ENCODE measurements at places on chromosomes 7 and 10.

DNA sequence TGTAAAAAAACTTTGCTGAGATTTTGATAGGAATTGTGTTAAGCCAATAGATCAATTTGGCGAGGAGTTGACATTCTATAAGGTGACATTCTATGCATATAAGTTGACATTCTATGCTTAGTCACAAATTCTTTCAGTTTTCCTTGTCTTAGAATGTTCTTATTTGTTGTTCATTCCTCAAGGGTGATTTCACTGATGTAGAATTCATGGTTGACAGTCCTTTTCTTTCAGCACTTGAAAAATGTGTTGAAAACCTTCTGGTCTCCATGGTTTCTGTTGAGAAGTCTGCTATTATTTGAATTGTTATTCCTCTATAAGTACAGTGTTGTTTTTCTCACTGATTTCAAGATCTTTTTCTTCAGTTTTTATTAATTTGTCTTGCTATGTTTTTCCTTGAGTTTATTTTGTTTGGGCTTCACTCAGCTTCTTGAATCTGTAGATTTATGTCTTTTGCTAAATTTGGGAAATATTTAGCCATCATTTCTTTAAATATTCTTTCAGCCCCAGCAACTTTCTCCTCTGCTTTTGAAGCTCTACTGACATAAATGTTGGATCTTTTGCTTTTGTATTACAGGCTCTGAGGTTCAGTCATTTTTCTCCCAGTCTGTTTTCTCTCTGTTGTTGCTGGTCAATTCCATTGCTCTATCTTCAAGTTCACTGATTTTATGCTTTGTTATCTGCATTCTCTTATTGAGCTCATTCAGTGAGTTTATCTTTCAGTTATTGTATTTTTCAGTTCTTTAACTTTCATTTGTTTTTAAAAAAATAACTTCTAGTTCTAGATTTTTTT is 154.9 kb downstream of the SDK1 start:
- no peak for DNase-seq

DNA sequence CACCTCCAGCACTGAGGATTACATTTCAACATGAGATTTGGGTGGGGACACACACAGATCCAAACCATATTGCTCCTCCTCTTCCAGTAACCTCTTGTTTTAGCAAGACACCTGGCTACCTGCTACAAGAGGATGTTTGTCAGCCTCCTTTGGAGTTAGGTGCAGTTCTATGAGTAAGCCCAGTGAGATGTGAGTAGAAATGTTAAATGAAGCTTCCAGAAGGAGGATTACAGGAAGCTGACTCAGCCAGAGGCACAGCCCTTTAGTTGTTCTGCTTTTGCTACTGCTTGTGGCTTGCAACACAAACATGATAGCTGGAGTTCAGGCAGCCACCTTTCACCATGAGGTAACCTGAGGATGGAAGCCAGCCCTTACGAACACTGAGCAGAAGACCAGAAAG is 382.7 kb upstream of the RNF32 start:
- DNase-seq = no peak

DNA sequence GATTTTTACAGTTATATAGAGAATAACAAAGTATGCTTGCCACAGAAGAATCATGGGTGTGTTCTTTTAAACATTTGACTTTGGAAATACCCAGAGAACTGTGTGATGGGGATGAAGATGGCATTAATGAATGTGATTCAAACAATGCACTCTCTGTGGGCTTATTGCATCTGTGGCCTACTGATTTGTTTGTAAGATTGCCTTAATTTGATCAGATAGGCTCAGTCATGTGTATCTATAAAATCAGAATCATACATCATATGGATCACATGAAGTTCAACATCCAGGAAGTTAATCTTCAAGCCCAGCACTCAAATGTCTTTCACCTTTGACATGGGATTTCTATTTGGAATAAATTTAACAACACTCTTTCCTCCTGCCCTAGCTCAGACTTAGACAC is 410.9 kb downstream of the SUGCT start:
- no peak for DNase-seq

DNA sequence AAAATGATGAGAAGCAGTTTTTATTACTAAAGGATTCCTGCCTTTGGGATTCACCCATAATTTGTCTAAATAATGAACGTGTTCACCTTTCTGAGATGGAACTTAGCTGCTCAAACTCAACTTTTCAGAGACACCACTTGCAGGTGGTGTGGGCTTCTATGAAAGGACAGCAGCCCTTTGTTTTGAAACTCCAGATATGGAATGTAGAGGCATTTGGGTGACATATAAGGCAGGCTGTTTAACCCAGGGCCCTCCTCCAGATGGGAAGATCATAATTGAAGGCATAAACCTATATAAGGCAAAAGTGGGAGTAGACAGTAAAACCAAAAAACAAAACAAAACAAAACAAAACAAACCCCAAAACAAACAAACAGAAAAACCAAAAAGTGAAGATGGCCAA is 11.9 kb upstream of the HUS1 start:
- no peak for DNase-seq

DNA sequence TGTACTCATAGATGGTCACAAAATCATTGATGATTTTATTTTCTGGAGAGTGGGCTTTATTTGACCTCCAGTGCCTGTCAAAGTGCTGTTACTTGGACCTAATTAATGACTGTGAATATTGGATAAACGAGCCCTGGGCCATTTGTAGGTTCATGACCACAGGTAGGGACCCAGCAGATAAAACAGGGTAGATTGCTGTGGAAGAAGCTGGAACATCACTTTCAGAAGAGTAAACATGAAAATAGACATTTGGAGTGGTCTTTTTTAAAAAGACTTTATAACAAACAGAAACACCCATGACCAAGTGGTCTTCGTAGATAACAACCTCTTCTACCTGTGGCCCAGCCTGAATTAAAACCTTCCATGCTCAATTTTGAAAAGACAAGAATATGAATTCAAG is 472.8 kb upstream of the MKI67 start:
- no peak for DNase-seq

DNA sequence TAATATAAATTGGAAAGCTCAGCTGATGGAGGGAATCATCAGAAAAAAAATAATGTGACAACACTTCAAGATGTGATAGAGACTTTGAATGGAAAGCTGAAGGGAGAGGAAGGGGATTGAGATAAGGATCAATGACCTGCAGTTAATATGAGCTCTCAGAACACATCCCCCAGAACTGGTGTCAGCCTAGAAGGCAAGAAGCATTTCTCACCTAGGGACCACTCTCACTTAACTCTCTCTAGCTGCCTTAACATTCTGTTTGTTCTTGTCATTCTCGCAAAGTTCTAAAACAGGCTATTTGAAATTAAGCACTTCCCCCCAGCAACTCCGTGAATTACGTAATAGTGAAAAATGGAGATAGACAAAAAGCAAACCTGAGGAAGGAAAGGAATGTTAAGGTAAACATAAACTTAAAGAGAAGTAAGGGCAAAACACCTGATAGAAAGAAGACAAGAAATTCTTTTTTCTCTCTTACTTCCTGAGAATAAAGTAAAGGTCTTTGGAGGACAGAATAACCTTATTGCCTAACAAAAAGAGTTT is 1.2 kb upstream of the MPP7 start:
- no peak for DNase-seq

DNA sequence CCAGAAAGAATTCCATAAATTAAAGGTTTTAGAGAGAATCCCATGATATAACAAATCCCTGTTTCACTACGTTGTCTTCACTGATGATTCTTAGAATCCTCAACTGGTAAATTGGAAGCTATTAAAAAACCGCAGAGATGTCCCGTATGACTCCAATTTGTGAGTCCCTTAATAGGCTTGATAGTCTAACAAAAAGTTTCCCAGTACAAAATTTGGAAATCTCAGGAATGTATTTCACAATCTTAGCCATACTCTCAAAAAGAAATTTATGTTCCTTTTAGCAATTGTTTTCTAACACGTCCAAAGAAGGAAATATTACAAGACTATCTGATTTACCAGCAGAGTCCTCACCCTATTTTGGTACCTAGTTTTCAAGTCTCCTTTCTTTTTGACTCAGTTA is 2.5 kb downstream of the TES start:
- DNase-seq = no peak

DNA sequence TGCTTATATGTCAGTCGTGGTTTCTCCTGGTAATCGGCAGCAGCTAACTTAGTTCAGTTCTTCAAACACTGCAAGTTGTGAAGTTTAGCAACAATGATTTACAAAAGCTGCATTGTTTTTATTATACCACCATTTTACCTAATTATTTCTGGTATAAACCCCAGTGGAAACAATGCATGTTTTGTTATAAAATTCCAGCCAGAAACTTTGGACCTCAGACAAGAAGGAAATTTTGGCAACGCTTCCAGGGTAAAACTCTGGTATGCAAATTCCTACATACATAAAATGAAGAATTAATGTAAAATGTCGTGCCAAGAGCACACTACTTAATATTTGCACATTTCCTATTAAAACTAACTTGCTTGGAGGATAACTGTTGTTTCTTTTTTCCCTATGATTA is 277.4 kb upstream of the LYZL1 start:
- no peak for DNase-seq

DNA sequence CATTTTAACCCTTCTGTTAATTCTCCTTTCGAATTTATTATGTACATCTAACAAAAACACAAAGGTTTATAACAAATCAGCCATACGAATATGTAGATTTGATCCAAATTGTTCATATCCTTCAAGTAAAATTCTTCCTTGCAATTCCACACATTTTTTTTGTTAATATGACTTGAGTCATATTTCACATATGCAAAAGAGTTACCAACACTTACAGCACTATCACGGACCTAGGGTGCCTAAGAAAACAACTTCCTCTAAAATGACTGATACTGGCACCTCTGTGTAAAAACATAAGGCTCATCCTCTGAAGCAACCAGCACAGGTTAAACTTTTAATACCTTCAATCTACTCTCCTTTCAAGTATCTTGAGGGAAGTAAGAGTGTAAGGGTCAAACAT is 451.8 kb downstream of the SEMA3D start:
- no peak for DNase-seq

- DNase-seq = no peak
These were observed 9.0 kb upstream of the BLVRA start for GRCh38 chr7:43749383-43749940.

GRCh38 chr10:43411536-43411935 is 2.5 kb upstream of the HNRNPF start:
- no peak for DNase-seq

GRCh38 chr10:118957966-118958365 is 71.5 kb upstream of the NANOS1 start:
- no peak for DNase-seq

GRCh38 chr7:51517187-51517586 is 200.6 kb upstream of the COBL start:
- no peak for DNase-seq

GRCh38 chr10:68406111-68406814 is 814 bp downstream of the RUFY2 start:
- DNase-seq = no peak

DNA sequence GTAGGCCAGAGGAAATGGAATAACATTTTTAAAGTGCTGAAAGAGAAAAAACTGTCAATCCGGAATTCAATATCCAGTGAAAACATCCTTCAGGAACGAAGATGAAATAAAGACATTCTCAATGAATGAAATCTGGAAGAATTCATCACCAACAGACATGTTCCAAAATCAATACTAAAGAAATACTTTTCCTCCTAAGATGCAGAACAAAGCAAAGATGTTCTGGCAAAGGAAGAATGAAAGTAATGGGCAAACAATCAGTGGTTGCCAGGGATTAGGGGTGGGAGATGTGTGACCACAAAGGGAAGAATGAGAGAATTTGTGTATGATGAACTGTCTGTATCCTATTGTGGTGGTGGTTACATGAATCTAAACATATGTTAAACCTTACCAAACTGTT is 52.8 kb upstream of the EEPD1 start:
- DNase-seq = no peak

DNA sequence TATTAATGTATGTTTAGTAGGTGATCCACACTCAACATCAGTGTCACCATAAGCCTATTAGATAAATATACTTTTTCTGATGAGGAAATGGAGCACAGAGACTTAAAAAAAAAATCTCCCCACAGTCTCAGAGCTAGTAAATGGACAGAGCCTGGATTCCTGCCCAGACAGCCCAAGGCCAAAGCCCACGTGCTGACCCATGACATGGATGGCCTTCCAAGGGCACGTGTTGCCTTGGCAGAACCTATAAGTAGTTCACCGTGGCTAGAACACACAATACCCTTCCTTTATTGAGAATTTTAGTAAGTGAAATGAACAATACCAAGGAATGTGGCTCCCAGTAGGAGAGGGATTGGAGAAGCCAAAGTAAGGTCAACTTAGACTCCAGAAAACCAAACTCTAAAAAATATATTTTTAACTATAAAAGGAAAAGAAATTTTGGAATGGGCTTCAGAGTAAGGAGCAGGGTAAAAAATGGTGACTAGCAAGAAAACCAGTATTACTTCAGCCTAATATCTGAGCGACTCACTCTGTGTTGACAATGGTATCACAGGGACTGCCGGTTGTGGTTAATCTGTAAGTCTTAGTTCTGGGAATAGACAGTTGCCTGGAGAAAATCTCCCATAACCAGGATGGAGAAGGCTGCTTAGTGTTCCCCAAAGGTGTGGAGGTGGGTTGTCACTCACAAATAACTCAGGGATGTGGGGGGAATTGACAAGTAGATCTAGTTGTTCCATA is 223.0 kb downstream of the SORCS1 start:
- DNase-seq = no peak

DNA sequence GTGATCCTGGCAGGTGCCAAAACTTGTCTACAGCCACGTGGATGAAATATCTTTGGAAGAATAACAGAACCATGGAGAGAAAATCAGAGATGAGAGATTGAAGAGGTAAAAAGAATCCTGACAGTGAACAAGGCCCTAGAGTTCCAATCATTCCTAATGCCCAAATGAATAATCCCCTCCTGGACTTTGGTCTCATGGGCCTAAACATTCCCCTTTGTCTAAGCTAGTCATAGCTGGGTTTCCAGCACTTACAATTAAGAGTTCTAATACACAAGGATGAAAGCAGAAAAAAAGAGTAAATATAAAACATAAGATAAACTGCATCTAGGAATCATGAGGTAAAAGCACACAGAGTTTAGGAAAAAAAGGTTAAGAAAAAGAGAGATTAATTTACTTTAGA is 40.2 kb downstream of the ARHGAP12 start:
- DNase-seq = no peak

DNA sequence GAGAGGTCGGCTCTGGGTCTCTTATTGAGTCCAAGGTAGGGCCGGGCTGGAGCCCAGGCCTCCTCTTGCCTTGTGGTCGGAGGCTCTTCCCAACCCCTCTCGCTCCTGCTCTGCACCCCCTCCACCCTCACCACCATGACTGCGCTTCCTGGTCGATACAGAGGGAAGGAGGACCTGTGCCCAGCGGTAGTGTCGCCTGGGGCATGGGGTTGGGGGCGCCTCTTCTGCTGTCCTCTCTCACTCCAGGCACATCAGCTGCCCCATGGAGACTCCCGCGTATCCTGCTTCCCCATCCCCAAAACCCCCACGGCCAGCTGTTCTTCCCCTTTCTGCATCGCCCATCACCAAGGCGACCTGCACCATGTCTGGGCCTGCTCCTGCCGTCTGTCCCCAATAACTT is 44.4 kb downstream of the TMEM270 start:
- DNase-seq = no peak

DNA sequence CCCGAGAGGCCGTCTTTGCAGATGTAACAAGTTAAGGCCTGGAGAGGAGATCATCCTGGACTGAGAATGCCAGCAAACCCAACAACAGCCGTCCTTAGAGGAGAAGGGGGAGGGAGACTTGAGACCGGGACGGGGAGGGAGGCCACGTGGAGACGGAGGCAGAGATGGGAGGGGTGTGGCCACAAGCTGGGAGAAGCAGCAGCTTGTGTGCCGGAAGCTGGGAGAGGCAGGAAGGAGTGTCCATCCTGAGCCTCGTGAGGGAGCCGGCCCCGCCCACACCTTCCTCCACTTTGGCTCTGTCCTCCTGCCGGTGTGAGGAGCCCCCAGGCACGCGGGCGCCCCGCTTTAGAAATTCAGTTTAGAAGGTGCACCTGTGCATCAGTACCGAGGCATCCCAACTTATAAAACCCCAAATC is 95.7 kb downstream of the DNAJB6 start:
- DNase-seq = no peak
